ENCODE measurements at places on chromosomes 4 and X.
A peak's percentile ranks its signal among the peaks of the same experiment; 100 is the strongest.

GRCh38 chrX:65994519-65995506 lies 45.1 kb downstream of the VSIG4 start:
- no peak for DNase-seq

DNA sequence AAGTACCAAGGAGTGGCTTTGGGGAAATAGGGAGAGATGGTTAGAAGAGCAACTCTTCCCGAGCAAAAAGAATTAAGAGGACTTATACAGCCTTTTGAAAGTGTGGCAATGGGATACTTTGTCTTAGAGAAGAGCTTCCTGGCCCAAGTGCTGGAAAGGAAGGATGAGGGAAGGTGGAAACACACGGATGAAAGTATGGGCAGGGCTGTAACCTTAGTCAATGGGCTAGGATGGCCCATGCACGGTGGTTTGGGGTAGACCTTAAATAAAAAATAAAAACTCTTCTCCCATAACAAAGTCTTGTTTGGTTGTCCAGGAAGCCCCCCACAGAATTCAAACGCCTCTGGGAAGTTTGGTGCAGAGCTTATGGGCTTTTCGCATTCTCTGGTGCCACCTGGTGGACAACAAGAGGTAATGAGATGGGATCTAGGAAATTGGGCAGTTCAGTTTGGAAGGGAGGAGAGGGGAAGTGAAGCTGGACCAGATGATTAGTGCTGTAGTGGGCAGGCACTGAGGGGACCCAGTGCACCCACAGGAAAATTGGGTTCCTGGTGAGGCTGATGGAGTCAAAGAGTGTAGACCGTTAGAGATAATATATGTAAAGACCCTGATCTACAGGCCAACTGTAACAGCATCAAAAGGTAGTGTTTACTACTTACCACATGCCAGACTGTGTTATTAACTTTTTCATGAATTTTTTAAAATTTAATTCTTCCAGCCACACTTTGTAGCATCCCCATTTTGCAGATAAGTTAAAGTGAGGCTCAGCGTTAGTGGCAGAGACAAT lies 13.8 kb upstream of the ENOX2 start:
- DNase-seq, result peak; percentile 43

DNA sequence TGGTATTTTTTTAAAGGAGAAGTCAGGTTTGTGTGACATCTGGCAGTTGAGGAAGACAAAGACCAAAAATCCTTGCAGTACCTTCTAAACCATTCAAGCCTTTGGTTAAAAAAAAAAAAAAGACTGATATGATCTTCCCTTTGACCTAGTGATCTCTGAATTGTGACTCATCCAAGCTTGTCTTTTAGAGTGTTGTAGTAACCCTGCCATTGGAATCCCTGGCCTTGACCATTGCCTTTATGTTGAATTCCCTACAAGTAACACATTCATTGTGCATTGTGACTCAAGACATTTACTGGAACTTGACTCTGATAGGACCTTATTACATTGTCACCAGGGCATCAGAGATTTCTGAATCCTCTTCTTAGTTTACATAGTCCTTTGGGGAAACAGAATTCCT lies 1469.0 kb downstream of the TECRL start:
- DNase-seq, result no peak

GRCh38 chrX:100905620-100906019 lies 23.1 kb downstream of the XKRX start:
- no peak for DNase-seq

GRCh38 chr4:24513718-24514117 lies 70.6 kb downstream of the DHX15 start:
- no peak for DNase-seq

- no peak for DNase-seq
These were observed 6.1 kb downstream of the CXCR3 start for GRCh38 chrX:71612256-71612655.

GRCh38 chr4:182840108-182840507 lies 77.1 kb downstream of the DCTD start:
- no peak for DNase-seq

DNA sequence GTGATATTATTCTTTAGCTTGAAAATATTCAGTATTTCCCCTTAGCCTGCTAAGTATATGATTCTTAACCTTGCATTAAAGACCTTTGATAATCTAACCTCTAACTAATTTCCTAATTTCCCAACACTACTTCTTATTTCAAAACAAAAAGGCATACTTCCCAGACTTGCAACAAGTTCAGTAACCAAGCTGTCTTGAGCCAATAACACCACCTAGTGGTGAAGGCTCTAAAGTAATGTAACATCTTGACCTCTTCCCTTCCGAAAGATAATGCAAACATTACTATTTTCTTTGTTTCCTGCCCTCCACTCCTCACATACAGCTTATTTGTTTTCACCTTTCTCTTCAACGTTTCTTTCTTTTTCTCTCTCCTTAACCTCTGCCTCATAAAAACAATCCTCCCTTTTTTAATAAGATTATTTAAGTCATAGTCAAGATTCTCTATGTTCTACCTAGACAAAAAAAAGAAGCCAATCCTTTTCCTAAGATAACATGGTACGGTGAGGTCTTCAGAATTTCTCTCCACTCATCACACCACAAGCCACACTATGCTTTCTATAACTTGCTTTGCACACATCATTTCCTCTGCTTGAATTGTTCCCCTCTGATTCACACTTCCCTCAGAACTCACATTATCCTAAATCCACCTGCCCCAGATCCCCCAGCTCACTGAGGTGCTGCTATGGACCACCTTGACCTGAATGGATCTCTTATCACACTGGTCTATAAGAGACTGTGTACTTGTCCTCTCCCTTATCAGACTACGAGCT lies 3.5 kb downstream of the FAT1 start:
- no peak for DNase-seq

GRCh38 chr4:57068237-57068981 lies 41.8 kb downstream of the IGFBP7 start:
- no peak for DNase-seq

DNA sequence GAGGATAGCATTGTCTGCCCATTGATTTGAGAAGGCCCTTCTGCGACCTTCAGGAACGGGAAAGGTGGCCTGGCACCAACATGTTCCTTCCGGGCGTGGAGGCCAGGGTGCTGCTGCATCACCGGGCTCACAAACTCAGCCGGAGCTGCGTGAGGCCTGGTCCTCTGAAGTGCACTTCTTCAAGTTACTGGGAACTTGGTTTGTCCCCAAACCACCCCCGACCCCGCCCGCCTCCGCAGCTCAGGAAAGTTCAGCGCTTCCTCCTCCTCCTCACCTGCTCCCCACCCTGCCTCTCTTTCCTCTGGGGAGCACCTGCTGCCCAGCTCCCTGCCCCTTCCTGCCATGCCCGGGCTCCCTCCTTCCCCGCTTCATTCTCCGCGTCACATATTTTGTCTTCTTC lies 116.0 kb upstream of the LRPAP1 start:
- DNase-seq, result no peak

DNA sequence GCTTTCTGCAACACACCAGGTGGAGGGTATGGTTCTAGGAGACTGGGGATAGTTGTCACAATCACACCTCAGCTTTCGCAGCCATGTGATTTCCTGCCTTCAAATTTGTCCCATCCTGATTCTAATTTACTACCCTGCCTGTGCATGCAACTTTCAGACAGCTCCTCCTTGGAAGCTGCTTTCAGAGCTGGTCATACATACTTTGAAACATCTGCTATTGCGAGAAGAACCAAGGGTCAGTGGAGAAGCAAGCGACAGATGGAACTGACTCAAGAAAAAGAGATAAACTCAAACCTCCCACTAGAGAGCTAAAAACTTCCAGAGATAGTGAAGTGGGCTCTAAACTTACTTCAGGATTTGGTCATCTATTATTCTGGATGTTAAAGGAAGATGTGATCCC lies 381.7 kb upstream of the FGF13 start:
- no peak for DNase-seq

DNA sequence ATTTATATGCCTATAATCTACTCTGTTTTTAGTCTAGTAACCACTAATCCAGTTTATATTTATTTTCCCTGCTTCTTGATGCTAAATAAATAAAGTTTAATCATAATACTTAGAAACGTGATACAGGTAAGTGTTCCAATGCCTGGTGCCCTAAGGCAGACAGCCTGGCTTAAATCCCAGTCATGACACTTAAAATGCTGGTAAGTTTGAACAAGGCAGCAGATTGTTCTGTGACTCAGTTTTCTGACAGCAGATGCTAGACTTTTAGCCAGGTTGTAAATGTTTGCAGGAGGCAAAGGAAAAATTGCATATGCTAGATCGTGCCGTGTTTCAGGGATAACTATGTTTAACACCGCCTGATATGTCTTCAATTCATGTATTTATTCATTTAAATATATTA lies 2661.6 kb downstream of the PCDH7 start:
- peak; percentile 64 for DNase-seq

- no peak for DNase-seq
These were observed 124.7 kb downstream of the CAMK2D start for GRCh38 chr4:113636877-113637276.

GRCh38 chr4:15006416-15007024 lies 4.2 kb downstream of the CPEB2 start:
- no peak for DNase-seq

DNA sequence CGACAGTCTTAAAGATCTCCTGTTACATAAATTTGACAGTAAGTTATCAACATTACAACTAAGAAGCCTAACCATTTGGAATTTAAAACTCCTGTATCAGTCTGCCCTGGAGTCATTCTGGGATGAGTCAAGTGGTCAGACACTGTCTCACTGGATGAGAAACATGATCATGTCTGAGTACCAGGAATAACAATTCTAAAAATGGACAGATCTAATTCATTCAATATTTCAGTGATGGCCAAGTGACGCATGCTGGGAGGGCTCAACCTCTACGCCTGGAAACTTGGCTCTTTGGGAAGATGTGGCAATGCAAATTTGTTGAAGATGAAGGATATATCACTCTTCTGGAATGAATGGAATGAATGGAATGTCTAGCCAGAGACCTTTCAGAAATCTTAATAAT lies 1427.2 kb downstream of the STIM2 start:
- DNase-seq, result no peak

GRCh38 chrX:29318012-29318411 lies 730.8 kb downstream of the IL1RAPL1 start:
- DNase-seq, result no peak

GRCh38 chr4:107640197-107640596 lies 79.8 kb downstream of the PAPSS1 start:
- no peak for DNase-seq

DNA sequence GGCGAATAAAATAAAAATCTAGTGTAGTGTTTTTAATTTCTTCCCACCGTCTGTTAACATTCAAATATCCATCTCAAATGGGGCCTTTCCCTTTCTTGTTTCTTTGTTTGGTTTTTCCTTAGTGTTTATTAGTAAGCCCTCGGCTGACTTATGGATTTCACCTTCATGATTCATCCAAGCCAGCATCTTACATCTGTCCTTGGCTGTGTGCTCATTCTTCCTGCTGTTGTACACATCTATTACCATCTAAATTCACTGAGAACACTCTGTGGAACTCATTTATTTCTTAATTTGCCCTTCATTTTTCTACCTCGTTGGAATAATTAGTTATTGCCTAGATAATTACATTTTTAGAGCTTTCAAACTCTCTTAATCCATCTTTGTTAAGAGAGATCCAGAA lies 84.9 kb downstream of the SPCS3 start:
- DNase-seq, result no peak

- no peak for DNase-seq
These were observed 24.1 kb upstream of the MTM1 start for GRCh38 chrX:150544222-150544787.

- DNase-seq, result peak; percentile 17
These were observed 9.6 kb downstream of the BMP3 start for GRCh38 chr4:81040012-81040659.

- no peak for DNase-seq
These were observed 178.2 kb upstream of the HCCS start for GRCh38 chrX:10932842-10933440.

- DNase-seq, result no peak
These were observed 34.7 kb upstream of the ASMTL start for GRCh38 chrX:1487401-1487800.

- DNase-seq, result peak; percentile 1
These were observed 602.4 kb upstream of the PRKX start for GRCh38 chrX:4315891-4316290.

DNA sequence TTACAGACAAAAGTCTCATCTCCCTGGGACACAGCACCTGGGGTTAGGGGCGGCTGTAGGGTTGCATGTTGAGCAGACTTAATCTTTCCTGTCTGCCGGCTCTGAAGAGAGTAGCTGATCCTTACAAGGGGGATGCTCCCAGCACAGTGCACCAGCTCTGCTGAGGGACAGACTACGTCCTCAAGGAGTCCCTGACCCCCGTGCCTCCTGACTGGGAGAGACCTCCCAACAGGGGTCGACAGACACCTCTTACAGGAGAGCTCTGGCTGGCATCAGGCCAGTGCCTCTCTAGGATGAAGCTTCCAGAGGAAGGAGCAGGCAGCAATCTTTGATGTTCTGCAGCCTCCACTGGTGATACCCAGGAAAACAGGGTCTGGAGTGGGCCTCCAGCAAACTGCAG lies 506.0 kb upstream of the FMR1 start:
- DNase-seq, result no peak

- DNase-seq, result peak; percentile 51
These were observed 855 bp downstream of the GPRASP2 start for GRCh38 chrX:102712981-102713625.

GRCh38 chr4:88533937-88534750 lies 10.6 kb upstream of the PYURF start:
- DNase-seq, result no peak

DNA sequence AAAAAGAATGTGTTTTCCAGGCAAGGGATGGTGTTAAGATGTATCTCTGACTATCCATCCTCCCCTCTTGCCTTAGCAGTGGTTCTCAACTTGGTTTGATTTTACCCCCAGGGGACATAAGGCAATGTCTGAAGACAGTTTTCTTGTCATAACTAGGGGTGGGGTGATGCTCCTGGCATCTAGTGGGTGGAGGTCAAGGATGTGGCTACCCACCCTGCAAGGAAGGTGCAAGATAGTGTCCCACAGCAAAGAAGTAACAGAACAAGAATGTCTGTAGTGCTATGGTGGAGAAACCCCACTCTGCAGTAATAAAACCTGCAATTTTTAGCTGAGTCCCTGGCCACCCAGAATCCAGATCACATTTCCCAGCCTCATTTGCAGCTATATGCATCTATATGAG lies 81.2 kb upstream of the TBL1X start:
- DNase-seq, result no peak

GRCh38 chrX:99242001-99242400 lies 1168.1 kb downstream of the PCDH19 start:
- DNase-seq, result no peak

DNA sequence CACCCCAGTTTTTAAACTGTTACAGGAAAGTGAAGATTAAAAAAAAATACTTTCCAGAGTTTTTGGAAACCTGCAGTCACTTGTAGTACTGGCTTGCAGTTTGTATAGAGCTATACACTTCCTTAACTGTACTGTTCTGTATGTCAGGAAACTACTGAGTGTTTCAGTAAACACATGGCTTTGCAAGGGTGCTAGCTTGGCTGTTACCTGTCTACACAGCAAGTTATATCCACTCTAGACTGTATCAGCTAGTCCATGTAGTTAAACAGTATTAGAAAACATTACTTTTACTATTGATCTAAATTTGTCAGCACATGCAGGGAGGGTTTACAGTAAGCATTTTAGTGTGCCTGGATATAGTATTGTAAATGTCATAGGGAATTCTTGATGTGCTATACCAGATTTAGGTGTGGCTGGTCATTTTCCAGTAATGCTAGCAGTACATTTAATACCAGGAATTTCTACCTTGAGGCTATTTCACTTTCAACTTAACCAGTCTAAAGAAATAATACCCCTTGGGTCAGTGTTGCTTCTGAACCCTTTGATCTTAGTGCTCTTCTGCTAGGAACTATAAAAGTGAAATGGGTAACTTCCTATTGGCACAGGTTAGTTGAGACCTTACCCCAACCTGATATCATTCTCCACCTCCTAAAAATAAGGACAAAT lies 192.3 kb upstream of the ANKRD50 start:
- no peak for DNase-seq

Measured in NCI-H345 (cell line).